GM12864 (cell line): ENCODE measurements at places on chromosomes 11 and 22.

GRCh38 chr11:86442827-86443226 is 68.1 kb downstream of the CCDC81 start:
- DNase-seq = no peak

DNA sequence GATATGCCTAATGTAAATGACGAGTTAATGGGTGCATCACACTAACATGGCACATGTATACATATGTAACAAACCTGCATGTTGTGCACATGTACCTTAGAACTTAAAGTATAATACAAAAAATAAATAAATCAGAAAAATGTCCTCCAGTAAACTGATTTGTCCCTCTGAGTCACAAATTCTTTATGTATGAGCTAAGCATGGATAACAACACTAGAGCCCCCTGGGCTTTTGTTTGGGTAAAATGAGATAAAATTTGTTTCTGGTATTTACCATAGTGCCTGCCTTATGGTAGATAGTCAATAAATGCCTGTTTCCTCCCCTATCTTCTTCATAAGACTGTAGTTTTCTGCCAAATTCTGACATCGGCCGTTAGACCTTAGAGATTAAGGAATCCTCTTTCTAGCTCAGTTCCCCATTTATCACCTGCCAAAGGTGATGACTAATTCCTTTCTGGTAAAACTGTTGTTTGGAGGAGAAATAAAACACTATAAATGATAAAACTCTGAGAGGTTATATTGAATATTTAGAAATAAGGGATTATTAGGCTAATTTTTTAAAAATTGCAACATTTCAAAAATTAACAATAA is 43.6 kb upstream of the LUZP2 start:
- no peak for DNase-seq

- no peak for DNase-seq
Observed at GRCh38 chr11:75267171-75267970, 26.8 kb downstream of the TPBGL start.

DNA sequence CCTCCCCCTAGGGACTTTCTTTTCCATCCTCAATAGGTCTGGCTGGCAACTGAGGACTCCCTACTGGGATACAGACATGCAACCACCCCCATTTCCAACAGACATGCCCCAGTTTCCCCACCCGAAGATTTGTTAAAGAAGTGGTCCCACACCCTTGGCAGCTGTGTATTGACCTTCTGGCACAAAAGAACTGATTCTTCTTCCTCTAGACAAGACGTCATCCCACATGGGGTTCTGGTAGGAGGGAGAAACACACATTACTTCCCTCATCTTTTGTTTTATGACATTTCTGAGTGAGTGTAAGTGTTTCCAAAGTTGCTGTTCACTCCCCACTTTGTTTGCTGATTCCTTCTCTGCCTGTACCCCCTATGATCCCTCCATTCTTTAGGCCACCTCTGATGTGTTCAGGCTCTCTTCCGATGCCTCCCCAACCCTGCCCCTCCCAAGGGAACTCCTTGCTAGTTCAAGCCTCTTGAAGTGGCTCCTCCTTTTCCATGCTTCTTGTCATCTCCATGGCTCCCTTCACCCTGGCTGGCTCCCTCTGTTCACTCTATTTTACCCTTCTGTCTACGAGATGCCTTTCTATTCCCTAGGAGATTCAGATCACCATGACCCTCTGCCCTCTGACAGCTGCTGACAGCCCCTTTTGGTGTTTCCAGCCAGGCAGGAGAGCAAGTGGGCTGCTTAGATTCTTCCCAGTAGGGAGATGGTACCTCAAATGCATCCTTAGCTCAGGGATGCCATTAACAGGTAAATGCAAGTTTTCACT is 4.3 kb downstream of the KIRREL3 start:
- DNase-seq = no peak

- DNase-seq = no peak
Observed at GRCh38 chr11:1196516-1197391, 26.1 kb upstream of the MUC5B start.

DNA sequence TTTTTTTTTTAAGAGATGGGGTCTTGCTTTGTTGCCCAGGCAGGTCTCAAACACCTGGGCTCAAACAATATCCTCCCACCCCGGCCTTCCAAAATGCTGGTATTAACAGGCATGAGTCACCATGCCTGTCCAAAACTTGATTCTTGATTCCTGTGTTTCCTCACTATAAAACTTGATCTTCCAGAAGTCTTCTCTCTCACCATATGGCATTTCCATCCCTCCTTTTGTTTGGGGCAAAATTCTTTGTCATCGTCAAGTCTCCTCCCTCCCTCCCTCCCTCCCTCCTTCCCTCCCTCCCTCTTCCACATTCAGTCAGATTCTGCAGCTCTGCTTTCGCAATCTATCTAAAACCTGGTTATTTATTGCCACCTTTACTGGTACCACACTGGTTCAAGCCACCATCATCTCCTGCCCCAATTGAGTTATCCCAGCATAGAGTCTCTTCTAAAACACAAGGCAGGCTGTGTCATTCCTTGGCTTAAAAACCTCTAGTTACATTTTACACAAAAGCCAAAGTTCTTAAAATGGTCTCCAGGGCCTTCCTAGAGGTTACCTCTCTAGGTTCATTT is 65.0 kb upstream of the HORMAD2 start:
- no peak for DNase-seq

DNA sequence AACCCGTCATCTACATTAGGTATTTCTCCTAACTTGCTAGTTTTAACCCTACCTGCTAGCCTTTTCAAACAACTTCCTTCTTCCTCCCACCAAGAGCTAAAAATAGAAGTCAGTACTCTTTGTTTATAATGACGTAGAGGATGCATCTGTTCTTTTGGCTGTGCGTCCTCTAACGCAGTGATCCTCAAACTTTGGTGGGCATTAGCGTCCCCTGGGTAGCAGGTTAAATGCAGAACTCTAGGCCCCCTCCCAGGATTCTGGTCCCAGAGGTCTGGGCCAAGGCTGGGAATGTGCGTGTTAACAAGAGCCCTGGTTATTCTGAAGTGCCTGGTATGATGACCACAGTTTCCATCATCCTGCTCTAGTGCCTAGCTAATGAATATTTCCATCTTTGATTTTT is 67.6 kb downstream of the BARX2 start:
- no peak for DNase-seq

GRCh38 chr11:3104961-3105790 is 48.0 kb upstream of the CARS1 start:
- DNase-seq = no peak

- DNase-seq = no peak
Observed at GRCh38 chr11:65585396-65586246, 9.8 kb downstream of the EHBP1L1 start.

DNA sequence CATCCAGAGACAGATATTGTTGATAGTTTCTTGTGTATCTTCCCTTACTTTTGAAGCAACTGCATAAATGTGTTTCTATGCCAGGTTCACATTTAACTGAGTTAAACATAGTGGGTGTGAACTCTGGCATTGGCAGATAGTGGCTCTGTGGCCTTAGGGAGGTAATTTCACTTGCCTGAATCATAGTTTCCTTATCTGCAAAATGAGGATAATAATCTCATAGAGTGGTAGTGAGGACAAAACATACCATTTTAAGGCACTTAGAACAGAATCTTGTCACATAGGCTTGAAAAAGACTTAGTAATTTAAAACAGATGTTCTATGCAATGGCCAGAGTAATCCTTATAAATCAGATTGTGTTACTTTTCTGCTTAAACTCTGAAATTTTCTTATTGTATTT is 56.4 kb upstream of the SYN3 start:
- no peak for DNase-seq

- no peak for DNase-seq
Observed at GRCh38 chr22:22397292-22397870, 111.2 kb downstream of the ZNF280B start.
